ENCODE measurements at places on chromosomes 4 and X.

GRCh38 chr4:54493862-54494261 is 163.9 kb upstream of the KIT start:
- no peak for DNase-seq

DNA sequence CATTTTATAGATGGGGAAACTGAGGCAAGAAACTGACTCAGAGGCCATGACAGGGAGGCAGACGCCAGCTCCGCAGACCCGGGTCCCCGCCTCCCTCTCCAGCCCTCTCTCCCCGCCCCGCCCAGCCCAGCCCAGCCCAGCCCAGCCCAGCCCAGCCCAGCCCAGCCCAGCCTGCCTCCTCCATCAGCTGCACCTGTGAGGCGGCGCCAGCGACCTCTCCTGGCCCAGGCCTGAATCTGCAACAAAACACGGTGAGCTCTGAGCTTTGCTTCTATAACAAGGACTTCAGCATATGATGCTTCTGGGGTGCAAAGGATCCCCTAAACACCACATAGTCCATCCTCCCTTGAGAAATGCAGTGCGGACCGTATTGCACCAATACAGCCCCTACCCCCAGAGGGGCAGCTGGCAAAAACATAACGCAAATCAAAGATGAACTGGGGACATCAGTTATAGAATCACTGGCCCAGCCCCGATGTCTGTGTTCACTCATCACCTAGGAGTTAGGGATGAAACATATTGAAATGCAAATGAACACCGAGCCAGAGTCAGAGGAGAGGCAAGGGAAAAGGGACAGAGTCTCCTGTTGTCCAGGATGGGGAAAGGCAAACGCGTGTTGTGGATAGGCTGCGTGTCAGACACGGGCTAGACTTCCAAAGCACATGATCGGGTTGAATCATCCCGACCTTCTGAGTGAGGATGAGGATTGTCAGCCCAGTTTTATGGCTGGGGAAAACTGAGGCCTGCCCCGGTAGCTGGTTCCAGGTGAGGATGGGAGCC is 216.1 kb upstream of the PSAPL1 start:
- DNase-seq: peak; percentile 78

- no peak for DNase-seq
These were observed 72.7 kb downstream of the EFNB1 start for GRCh38 chrX:68901519-68901918.

DNA sequence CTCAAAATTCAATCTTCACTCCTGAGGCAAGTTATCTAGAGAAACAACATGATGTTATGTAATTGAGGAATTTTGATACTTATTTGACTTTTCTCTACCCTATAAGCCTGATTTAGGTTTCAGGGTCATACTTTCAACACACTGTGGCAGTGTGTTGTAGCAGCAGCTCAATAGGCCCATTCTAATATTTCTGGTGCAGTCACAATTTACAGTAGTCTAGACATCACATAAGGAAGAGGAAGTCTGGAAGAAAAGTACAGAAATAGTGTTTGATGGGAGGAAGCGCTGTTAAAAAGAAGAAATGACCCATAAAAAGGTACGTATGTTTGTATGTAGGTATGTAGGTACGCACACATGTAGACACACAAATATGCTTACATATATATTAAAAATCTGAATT is 194.3 kb downstream of the ARHGAP24 start:
- no peak for DNase-seq

GRCh38 chrX:9466124-9466495 is 1.3 kb downstream of the TBL1X start:
- DNase-seq: peak; percentile 65

DNA sequence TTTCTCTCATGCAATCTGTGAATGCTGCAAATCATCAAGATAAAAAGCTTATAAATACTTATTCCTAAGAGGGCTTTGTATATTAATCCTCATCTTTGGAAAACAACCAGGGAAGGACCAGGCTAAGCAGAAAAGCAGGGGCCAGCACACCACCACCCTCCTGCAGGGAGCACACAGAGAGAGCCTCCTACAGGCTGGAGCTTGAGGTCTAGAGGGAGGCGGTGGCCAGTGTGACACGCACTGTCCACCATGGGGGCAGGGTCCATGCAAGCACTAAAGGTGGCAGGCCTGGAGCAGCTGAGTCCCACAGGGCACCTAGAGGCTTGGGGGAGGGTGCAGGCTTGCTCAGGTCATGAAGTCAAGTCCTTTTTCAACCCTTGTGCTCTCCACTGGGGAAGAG is 236.9 kb downstream of the TACR3 start:
- DNase-seq: no peak

DNA sequence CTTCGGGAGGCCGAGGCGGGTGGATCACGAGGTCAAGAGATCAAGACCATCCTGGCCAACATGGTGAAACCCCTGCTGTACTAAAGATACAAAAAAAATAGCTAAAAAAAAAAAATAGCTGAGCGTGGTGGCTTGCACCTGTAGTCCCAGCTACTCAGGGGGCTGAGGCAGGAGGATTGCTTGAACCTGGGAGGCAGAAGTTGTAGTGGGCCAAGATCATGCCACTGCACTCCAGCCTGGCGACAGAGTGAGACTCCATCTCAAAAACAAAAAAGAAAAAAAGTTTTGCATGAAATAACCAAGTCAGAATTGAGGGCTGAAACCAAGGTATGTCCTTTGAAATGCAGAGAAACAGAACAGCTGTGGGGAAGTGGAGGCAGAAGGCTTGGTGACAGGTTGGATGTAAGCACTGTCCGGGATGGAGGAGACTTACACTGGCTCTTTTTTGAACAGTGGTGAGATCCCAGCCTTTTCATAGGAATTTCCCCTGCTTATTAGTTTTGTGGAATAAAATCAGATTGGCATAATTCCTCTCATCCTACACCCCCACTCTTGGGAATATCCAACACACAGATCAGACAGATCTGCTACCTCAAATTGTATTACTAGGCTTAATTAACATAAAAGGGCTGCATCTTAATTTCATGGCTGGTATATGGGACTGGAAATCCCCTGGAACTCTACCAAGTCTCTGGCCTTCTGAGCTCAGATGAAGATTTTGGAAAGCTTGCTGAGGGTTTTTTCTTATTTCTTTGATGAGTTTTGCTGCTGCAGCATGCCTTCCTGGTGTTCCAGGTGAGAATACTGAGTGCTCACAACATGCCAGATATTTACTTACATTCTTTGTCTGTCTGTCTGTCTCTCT is 18.8 kb upstream of the C4orf36 start:
- DNase-seq: no peak

DNA sequence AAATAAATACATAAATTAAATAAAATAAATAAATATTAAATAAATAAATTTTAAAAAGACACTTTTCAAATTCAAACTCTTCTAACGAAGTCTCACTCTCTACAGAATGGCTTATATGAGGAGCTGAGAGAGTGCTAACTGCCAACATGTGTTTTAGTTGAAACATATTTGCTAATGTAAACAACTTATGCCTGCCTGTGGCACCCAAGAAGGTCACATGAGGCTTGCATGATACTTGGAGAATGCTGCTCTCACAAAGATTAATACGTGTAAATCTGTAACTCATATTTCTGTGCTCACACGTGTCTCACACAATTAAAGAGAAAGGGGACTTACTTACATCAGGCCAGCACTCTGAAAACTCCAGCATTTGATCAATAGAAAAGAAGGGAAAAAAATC is 43.2 kb upstream of the PITX2 start:
- no peak for DNase-seq

DNA sequence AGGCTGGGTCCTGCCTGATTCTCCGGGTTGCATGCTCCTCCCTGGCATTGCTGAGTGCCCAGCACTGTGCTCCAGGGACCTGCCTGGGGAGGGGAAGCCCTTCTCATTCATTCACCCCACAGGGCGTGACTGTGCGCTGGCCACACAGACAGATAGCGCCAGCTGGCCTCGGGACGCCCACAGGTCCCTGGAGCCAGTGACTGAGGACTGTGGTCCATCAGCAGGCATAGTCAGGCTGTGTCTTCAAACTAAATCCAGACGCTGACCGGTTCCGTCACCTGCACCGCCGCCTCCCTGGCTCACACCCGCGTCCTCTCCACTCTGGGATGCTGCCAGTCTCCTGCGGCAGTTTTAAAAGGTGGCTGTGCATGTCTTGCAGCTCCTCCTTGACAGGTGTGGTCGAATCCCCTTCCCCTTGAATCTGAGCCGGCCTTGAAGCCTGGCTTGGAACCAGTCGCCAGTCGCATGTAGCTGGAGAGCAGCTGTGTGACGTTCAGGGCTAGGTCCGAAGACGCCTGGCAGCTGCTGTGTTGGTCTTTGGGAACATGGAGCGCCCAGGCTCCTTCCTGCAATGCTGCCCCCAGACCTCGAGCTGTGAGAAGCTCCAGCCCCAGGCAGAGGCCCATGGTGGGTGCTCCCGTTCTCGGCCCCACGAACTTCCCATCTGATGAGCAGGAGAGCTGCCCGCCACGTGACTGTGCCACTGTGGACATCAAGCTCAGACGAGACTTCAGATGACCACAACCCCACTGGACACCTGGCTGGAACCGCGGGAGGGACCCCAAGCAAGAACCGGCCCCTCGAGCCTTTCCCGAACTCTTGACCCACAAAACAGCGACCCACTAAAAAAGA is 94.1 kb downstream of the ADRA2C start:
- DNase-seq: no peak

DNA sequence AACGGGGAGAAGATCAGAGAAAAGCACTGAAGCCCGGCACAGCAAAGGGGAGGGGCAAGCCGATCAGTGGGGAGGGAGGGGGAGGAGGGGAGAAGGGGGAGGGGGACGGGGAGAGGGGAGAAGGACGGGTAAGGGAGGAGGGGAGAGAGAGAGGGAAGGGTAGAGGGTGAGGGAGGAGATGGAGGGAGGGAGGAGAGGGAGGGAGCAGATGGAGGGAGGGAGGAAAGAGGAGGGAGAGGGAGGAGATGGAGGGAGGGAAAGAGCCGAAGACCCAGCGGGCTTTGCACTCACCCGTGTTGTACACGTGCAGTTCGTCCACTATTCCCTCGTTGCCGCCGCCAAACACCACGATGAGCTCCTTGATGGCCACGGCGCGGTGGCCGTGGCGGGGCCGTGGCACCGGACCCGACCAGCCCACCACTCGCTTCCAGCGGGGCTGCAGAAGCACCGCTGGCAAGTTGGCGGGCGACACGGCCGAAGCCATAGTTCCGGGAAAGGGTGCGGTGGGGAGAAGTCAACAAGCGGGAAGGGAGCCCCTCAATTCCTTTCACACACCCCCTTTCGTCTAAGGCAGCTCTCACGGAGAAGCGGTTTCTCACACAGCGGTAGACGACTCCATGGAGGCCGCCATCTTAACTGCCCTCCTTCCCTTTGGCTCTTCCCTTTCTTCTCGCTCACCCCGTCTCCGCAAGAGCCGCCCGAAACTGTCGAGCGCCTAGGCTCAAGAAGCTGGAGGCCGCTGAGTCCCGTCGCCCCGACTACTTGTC is 1.1 kb downstream of the HCFC1 start:
- peak; percentile 77 for DNase-seq

DNA sequence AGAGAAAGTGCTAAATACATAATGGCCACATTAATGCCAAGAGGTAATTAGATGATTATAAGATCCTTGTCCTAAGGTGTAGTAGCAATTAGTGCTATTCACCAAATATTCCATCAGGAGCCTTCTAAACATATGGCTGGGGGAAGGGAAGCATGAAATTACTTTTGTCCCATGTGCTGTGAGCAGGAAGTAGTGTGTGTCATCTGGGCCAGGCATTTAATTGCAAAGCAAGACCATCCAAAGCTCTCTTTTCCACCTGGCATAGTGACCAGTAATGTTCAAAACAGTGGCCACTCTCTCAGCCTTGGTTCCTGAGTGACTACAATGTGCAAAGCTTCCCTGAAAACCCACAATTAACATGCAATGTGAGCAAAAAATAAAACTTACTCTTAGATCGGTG is 144.2 kb upstream of the FAM241A start:
- DNase-seq: no peak

- DNase-seq: no peak
These were observed 339.3 kb upstream of the F9 start for GRCh38 chrX:139191286-139191685.

- DNase-seq: no peak
These were observed 130.3 kb downstream of the TBL1X start for GRCh38 chrX:9595174-9595573.

DNA sequence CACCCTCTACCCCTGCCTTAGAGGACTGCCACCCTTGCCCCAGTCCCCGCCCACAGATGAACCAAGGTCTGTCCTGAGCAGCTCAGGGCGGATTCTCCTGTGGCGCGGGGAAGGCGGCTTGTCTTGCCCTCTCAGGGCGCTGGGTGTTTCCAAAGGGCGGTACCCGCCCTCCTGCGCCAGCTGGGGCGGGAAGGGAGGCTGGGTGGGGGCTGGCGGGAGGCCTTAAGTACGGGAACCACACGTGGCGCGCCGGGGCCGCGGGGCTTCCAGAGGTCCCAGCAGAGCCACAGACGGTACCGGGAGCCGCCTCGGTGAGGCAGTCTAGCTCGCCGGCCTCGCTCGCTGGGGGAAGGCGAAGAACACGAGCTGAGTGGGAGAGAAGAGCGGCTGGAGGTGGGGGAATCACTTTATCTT is 361.1 kb downstream of the MID1IP1 start:
- DNase-seq: no peak

DNA sequence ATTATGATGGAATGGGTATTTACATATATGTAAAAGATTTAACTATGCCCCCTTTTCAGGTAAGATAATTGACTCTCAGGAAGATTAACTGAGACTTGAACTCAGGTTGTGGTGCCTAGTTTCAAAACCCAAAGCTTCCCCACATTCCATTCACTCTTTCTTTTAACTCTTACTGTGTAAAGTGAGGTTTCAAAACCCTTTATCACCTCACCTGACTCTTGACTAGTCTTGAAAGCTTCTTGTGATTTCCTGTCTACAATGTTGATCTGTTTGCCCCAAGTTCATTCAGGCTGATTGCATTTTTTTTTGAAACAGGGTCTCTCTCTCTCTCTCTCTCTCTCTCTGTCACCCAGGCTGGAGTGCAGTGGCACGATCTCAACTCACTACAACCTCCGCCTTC is 40.5 kb upstream of the RAPGEF2 start:
- no peak for DNase-seq

DNA sequence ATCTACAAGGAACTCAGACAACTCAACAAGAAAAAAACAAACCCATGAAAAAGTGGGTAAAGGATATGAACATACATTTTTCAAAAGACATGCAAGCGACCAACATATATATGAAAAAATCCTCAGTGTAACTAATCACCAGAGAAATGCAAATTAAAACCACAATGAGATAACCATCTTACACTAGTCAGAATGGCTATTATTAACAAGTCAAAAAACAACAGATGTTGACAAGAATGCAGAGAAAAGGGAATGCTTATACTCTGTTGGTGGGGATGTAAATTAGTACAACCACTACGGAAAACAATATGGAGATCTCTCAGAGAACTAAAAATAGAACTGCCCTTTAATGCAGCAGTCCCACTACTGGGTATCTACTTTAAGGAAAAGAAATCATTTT is 12.1 kb downstream of the NIPAL1 start:
- DNase-seq: no peak

DNA sequence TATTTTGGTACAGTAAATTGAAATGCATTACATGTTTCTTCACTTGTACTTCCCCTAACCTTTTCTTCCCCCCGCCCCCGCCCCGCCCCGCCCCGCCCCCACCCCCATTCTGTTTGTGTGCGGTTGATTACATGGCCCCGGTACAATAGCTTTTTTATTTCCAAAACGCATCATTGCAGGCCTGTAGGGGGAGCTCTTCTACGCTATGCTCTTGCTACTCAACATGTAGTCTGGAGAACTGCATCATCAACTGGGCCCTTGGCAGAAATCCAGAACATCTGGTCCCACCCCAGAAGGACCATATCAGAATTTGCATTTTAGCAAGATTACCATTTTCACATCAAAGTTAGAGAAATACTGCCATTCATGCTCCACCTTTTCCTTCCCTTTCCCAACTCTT is 333.3 kb upstream of the DDX53 start:
- no peak for DNase-seq

- DNase-seq: no peak
These were observed 830.8 kb upstream of the POU3F4 start for GRCh38 chrX:82677286-82677685.

All from islet precursor cell (in vitro differentiated cells).